Stimulated activated CD4-positive, alpha-beta T cell treated with anti-CD3 and anti-CD28 coated beads, Interleukin-15, amount 100 ng/mL, for 1 hour (primary cell): ENCODE measurements at places on chromosomes 2 and 18.

DNA sequence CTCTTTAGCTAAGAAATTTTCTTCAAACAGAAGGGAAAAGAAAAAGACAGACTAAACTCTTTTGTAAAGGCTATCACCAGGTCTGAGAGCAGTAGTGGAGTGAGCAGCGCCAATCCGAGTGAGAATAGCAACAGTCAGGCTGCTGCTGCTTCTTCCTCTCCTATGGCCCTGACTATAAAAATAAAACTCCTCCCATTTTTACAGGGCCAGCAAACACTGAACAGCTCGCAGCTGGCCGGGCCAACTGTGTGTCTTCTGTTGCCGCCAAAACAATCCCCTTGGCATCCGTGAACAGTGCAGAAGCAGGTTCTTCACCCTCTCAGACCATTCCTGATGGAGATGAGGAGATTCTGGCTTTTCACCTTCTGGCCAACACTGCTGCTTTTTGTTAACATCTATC is 124.5 kb downstream of the CNTNAP5 start:
- no peak for DNase-seq

DNA sequence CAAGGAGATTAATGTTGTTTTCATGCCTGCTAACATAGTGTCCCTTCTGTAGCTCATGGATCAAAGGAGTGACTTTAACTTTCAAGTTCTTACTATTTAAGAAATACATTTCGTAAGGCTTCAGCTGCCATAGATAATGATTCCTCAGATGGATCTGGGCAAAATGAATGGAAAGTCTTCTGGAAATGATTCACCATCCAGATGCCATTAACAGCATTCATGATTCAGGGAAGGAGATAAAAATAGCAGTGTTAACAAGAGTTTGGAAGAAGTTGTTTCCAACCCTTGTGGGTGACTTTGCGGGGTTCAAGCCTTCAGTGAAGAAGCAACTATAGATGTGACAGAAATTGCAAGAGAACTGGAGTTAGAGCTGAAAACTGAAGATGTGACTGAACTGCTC is 17.0 kb downstream of the VRK2 start:
- no peak for DNase-seq

- DNase-seq = no peak
Observed at GRCh38 chr2:8659092-8659734, 22.6 kb upstream of the ID2 start.

DNA sequence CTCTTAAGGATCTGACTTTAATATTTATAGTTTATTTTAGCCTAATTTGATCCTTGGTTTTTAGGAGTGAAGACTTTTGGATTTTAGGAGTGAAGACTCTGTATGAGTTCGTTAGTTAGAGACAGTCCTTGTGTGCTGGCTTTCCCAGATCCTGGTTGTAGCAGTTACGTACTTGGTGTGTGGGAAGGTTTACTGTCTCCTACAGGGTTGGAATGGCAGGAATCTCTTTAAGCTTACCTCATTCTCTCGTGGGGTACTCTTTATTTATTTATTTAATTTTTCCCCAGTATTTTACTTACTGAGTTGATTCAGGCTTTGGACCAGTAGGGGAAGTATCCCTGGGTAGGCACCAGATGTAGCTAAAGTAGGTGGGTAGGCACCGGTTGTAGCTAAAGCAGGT is 1.8 kb upstream of the CXCR2 start:
- DNase-seq = no peak

GRCh38 chr2:108320326-108320922 is 31.7 kb downstream of the SULT1C2 start:
- no peak for DNase-seq
